ENCODE measurements at places on chromosomes 12 and 14.

DNA sequence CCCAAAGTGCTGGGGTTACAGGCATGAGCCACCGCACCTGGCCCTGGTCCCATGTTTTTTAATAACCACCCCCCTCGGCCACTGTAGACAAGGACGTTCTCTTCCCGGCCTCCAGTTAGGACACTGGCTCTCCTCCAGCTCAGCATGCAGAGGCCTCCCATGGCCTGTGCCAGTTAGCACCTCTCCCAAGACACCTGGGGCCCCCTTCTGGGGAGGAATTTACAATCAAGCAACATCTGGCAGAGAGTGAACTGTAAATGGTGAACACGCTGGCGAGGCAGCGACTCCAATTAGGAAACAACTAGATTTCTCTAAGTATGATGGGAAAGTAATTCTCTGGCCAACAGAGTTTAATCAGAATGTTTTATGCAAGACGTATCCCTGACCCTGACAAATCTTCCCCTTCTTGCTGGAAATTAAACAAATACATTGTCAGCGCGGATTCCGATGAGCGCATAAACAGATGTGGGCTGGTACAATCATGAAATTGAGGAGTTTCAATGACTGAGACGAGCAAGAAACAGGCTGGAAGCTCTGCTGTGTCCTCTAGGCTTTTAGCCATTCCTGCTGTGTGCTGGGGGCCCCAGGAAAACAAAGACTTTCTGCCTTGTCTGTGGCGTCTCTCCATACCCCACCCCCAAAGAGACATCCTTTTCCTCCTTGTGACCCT, 61.7 kb upstream of the DLK1 start:
- DNase-seq, result no peak

DNA sequence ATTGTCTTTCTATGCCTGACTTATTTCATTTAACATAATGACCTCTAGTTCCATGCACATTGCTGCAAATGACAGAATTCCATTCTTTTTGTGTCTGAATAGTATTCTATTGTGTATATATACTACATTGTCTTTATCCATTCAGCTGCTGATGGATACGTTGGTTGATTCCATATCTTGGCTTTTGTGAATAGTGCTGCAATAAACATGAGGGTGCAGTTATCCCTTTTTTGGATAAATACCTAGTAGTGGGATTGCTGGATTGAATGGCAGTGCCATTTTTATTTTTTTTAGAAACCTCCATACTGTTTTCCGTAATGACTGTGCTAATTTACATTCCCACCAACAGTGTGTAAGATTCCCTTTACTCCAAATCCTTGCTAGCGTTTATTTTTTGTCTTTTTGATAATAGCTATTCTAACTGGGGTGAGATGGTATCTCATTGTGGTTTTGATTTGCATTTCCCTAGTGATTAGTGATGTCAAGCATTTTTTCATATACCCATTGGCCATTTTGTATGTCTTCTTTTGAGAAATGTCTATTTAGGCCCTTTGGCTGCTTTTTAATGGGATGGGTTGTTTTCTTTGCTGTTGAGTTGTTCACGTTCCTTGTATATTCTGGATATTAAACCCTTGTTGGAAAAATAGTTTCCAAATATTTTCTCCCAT, 2.3 kb downstream of the OAS2 start:
- peak; percentile 8 for DNase-seq

DNA sequence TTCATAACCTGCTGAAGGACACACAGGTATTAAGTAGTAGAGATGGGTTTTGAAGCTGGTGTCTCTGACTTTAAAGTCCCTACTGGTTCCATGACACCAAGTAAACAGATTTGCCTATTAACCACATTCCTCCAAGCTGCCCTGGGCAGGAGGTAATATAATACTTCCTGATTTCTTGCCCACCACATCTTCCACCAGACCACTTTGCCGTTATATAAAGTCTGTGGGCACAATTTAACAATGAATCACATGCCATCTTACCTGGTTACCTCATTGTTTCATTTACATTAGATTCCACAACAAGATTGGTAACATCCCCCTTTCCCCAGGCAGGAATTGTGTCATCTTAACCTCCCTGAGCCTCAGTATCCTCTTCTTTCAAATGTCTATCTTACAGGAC, 900 bp upstream of the LRRC23 start:
- no peak for DNase-seq

- DNase-seq, result peak; percentile 44
Measured at GRCh38 chr12:68334132-68334531, 2.0 kb upstream of the MDM1 start.

- DNase-seq, result peak; percentile 38
Measured at GRCh38 chr14:55097881-55098560, 31.0 kb upstream of the LGALS3 start.

DNA sequence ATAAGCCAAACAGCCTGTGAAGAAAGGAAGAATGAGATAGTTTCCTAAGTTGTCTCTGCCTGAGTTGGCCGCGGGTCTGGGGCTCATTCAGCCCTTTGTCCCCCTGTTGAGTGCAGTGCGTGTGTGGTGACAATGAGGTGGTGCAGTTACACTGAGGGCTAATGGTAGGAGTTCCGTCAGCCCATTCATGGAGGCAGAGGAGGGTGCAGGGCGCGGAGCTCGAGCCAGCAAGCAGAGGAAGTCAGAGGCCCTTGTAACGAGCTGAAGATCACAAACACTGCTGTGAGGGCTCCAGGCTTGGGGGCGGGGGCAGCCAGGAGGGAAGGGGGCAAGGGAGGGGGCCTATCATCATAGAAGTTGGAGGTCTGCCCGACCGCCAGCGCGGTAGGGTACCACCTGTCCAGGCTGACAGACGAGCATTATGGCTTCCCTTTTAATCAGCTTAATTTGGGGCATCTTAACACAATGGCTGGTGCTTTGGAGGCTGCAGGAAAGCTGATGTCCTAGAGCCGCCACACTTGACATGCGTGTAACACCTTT, 20.5 kb downstream of the CCND2 start:
- DNase-seq, result no peak

GRCh38 chr14:54589843-54590242, 22.9 kb downstream of the SAMD4A start:
- DNase-seq, result no peak

- no peak for DNase-seq
Measured at GRCh38 chr14:58215191-58215914, 15.4 kb downstream of the ACTR10 start.

DNA sequence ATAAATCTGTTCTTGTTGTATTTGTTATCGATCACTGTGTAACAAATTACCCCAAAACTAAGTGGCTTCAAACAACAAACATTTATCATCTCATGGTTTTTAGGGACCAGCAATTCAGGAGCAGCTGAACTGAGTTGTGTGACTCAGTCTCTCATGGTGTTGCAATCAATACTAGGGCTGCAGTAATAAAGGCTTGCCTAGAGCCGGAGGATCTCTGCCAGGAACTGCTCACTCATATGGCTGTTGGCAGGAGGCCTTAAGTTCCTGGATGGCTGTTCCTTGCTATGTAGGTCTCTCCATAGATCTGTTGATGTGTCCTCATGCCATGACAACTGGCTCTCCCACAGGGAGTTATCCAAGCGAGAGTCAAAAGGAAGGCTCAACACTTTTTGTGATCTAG, 3.8 kb upstream of the PSMC6 start:
- peak; percentile 15 for DNase-seq

DNA sequence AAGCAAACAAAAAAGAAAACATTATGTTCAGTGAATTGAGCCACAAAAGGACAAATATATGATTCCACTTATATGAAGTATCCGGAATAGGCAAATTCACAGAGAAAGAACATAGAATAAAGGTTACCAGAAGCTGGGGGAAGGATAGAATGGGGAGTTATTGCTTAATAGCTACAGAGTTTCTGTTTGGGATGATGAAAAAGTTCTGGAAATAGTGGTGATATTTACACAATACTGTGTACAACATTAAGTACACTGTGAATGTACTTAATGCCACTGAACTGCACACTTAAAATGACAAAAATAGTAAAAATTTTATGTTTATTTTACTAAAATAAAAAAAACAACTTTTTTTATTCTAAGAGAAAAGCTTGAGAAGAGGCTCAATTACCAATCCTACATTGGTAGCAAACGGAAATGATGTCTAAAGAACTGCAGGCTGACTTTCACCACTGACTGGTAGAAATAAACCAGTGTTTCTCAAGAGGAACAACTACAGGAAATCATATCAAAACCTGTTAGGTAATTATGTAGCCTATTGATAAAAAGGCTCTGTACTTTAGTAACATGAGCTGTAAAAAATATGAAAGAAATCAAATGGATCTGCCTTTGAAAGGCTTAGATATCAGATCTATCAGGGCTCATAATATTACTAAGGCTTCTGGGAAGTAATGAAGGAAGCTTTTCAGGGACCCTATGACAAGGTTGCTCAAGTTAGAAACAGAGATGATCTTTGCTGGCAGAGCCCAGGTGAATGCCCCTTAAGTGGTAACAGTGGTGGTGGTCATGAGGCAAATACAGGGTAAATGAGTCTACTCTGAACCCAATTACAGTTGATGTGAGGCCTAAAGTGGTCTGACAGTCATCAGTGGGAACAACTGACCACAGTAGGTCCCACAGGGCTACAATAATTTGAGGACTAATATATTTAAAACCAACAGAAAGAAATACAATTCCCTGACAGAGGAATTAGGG, 41.3 kb downstream of the BAZ1A start:
- DNase-seq, result peak; percentile 17

DNA sequence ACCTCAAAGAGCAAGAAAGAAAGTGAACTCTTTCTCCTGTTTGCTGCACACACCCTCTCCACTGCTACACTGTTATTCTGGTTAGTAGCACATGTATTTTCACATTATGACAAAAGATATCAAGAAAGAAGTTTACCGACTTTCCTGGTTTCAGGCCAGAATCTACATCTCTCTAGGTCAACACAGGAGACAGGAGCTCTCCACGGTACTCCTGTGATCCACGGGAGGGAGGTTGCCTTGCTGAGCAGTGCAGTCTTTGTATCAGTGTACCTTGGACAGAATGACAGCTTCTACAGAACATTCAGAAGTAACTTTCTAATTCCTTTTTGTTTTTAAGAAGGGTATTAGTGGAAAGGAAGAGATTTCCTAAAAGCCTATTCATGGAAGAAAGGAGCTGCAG, 805.6 kb downstream of the NRXN3 start:
- no peak for DNase-seq

DNA sequence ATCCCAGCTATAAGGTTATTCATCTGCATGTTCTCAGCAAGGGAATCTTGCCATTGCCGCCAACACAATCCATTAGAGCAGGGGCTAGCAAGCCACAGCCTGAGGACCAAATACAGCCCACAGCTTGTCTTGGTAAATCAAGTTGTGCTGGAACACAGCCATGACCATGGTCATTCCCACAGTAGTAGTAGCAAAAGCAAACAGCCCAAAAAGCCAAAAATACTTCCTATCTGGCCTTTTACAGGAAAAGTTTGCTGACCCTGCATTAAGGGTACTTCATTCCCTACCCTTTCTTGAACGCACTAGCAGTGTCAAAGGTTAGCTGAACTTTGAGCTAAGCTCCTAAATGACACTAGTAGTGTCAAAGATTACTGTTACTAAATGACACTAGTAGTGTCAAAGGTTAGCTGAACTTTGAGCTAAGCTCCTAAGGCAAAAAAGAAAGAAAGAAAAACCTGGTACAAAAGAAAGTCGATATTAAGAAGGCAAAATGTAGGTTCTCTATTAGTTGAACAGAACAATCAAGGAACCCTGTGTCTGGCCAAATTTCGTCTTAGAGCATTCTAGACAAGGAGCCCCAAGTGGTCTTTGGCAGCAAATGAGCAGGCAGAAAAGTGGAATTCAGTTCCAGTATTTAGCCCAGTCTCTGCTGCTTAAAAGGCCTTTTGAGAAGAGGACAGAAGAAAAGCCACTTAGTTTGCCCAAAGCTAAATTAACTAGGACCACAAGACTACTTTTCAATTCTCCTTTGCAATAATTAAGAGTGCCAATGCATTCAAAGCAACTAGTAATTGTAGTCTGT, 67.7 kb downstream of the NT5DC3 start:
- DNase-seq, result no peak

DNA sequence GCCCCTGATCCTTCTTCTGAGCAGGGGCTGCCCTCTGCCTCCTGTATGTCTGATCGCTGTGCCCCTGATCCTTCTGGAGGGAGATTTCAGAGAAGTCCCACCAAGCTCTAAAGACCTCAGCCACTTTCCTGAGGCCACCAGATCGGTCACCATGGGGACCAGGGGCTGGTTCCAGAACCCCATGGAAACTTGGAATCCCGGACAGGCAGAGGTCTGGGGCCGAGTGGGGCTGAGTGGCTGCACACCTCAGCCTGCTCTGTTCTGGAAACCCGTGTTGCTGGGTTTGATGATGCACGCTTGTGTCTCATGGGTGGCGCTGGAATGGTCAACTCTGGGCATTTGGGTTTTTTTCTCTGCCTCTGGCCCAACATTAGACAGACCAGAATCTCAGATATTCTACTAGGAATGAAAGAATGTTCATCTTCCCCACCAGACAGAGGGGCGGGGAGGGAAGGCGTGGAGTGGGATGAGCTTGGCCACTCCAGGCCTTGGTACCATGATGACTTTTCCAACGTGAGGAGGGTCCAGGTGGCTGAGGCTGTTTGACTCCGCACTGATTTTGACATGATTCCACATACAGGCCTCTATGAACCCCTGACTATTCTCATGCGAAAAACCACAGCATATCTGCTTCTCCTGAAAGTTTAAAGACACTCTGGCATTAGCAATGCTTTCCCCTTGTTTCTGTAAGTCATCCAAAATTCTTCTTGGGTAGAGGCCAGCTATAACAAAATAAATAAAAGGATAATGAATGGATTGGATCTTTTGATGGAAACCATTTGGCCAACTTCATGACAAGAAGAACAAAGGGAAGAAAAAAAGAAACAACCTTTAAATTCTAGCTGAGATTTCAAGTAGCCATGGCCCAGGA, 114.5 kb downstream of the ADGRD1 start:
- DNase-seq, result no peak

GRCh38 chr12:109793411-109793810, 39.8 kb downstream of the TRPV4 start:
- DNase-seq, result no peak

DNA sequence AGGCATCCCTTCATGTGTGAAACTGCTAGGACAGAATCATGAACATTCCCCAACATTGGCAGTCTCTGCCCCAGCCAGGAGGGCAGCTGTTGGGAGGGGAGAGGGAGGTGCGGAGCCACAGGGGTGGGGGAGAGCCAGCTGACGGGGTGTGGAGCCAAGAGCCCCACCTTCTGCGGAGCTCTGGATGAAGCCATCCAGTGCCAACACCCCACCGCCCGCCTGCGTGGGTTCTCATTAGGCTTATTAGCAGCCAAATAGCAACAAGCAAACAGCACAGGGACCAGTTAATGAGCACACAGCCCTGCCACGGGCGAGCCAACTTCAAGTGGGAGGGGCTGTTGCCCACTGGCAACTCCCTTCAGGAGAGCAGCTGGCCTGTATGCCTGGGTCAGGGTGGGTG, 12.1 kb downstream of the LTBP2 start:
- DNase-seq, result no peak

GRCh38 chr12:47207340-47207717, 127.6 kb upstream of the AMIGO2 start:
- peak; percentile 84 for DNase-seq

DNA sequence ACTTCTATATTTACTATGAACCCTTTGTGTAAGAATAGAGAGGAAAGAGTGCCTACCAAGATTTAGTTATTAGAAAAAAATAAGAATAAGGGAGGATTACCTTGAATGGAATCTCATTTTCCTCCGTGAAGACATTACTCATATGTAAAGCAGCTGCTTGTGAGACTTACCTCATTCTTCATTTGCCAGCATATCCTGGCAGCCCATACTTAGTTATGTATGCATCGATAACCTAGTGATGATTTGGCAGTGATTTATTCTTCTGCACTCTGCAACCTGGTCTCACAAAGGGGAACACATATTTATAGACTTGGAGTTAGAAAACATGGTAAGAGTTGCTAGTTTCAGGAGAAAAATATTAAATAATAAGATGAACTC, 56.8 kb downstream of the LRFN5 start:
- no peak for DNase-seq

GRCh38 chr14:90699016-90699415, 117.2 kb downstream of the TTC7B start:
- no peak for DNase-seq
